ENCODE measurements at places on chromosomes 12 and 14. TPM values are rescaled to one million over a fixed set of nuclear protein-coding genes. Genes with fewer than 3 reads are reported as not detected.
A peak's percentile ranks its signal among the peaks of the same experiment; 100 is the strongest.

DNA sequence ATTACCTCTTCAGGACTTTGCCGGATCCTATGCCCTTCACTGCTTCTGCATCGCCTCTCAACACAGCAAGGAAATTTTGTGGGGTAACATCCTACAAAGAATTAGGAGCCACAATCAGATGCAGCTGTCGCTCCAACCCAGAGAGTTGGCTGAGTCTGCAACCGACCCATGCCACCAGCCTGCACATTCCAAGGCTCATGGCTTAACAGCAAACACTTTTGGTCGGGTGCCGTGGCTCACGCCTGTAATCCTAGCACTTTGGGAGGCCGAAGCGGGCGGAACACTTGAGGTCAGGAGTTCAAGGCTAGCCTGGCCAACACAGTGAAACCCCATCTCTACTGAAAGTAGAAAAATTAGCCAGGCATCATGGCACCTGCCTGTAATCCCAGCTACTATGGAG, 32.3 kb downstream of the LGMN start:
- no peaks in the 10 kb centered on the region for H3K36me3 ChIP-seq
- no peaks in the 10 kb centered on the region for H3K4me1 ChIP-seq
- peaks cover 2% of the 10 kb centered on the region for H3K27me3 ChIP-seq
- no peak overlapping the region for H3K4me3 ChIP-seq

DNA sequence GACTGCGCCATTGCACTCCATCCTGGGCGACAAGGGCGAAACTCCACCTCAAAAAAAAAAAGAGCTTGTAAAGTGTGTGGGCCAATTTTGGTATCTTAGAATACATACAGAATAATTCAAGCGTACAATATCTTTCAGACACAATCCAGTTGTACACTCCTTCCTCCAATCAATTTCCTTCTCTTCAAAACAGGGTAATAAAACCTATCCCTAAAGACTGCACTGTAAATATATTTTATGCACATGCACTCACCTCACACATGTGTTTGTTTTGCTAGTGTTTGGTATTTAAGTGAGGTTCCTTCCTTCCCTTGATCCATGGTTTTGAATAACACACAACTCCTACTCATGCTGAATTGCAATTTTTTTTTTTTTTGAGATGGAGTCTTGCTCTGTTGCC, 125.9 kb downstream of the PRICKLE1 start:
- peaks cover 5% of the 10 kb centered on the region for H3K4me1 ChIP-seq
- no peak overlapping the region for H3K27ac ChIP-seq
- no peaks in the 10 kb centered on the region for H3K36me3 ChIP-seq
- no peak for DNase-seq
- H3K27me3 ChIP-seq, result no peaks in the 10 kb centered on the region
- no peak overlapping the region for H3K4me3 ChIP-seq

DNA sequence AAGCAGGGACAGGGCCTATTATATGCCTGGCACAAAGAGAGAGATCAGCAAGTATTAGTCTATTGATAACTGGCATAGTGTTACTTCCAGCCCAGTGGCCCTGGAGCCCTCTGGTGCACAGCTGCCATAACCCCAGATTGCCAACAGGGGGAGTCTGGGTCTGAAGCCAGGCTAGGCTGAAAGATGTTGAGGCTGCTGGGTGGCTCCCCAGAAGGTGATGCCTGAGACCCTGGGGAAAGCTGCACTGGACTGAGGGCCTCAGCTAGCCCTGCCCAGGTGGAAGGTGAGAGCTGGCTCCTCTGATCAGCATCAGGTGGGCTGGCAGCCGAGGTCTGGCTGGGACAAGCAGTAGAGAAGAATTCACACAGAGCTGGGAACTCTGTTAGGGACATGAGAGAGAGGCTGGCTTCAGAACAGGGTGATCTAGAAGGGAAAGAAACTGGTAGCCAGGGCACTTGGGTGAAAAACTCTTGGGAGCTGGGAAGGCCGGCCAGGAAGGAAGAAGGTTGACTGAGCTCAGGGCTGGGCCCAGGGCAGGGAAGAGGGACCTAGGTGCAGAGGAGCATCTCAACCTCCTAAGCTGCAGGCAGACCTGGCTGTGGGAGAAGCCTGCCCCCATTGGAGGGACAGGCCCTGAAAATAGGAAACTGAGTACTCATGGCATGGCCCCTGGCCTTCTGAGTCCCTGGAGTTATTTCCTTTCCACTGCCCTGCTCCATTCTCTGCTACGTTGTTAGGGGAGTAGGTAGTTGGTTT, 3.9 kb downstream of the GZMH start:
- H3K36me3 ChIP-seq, result no peaks in the 10 kb centered on the region
- H3K27ac ChIP-seq, result no peak overlapping the region
- H3K4me1 ChIP-seq, result no peaks in the 10 kb centered on the region
- no peaks in the 10 kb centered on the region for H3K27me3 ChIP-seq
- peak; percentile 36 for DNase-seq

DNA sequence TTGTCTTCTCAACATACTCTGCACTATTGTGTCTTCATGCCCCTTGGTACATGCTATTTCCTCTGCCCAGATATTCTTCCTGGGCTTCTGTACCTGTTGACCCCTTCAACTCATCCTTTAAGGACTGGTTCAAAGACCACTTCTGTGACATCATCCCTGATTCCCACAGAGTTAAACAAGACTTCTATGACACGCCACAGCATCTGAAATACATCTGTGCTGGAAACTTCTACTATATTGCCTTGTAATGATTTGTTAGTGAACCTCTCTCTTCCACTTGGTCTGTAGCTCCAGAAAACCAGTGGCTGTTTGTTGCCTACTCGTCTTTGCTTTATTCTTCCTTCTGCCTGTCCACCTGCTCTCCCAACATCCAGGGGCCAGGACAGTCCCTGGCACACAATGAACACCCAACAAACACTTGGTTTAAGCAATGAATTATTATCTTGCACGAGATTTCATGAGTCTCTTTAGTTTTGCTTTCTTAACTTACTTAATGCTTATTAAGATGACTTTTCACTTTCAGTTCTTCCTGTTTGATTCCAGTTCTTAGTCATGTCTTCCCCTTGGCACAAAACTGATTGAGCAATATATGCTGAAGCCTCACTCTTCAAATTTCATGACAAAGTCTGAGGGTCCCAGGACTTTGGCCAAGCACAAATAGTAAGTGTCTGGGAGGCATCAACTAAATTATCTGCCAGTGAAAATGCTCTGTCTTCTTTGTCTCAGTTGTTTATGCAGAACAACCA, 485.9 kb downstream of the APAF1 start:
- no peaks in the 10 kb centered on the region for H3K4me1 ChIP-seq
- H3K36me3 ChIP-seq, result no peaks in the 10 kb centered on the region
- H3K27ac ChIP-seq, result no peak overlapping the region
- H3K27me3 ChIP-seq, result no peaks in the 10 kb centered on the region
- no peak for DNase-seq

DNA sequence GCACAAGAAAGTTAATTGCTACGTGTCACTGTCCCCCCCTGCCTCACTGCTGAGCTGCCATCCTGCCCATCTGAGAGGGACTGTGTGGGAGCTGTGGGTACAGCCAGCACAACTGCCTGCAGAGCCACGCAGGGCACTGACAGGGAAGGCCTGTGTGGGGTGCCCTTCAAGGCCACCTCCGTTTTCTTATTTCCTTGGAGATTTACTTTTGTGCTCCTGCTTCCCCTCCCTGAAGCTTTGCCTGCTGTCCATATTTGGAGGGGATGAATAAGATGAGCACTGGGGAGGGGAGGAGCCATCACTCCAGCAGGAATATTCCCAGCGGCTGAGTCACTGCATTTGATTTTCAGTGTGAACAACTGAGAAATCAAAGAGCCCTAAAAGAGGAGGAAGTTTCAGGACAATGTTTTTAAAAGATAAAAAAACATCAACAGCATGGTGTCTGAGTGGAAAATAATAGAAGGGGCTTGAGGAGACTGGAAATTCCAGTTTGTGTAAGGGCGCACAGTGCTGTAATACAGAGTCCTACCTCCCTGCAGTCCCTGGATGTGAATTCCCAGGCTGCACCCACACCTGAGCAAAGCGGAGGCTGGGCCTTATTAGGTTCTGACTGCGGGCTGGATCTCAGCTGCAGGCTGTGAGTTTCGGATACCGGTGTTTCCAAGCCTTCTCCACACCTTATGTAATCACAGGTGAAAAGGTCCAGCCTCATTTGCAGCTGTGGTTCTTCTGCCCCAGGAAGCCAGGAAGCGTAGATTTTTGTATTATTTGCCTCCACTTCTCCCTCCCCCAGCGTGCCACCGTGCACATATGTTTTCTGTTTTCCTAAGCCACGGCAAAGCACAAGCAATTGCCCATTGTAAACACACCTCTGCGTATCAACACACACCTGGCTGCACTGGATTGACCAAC, 192.6 kb upstream of the BCL2L14 start:
- no peak overlapping the region for H3K4me3 ChIP-seq
- no peaks in the 10 kb centered on the region for H3K36me3 ChIP-seq
- H3K4me1 ChIP-seq, result no peaks in the 10 kb centered on the region
- no peak overlapping the region for H3K27ac ChIP-seq
- H3K27me3 ChIP-seq, result no peaks in the 10 kb centered on the region
- no peak for DNase-seq

GRCh38 chr12:30613119-30613830, 82.4 kb downstream of the IPO8 start:
- no peaks in the 10 kb centered on the region for H3K27me3 ChIP-seq
- H3K27ac ChIP-seq, result no peak overlapping the region
- no peaks in the 10 kb centered on the region for H3K4me1 ChIP-seq
- H3K4me3 ChIP-seq, result no peak overlapping the region
- no peaks in the 10 kb centered on the region for H3K36me3 ChIP-seq
- DNase-seq, result no peak

DNA sequence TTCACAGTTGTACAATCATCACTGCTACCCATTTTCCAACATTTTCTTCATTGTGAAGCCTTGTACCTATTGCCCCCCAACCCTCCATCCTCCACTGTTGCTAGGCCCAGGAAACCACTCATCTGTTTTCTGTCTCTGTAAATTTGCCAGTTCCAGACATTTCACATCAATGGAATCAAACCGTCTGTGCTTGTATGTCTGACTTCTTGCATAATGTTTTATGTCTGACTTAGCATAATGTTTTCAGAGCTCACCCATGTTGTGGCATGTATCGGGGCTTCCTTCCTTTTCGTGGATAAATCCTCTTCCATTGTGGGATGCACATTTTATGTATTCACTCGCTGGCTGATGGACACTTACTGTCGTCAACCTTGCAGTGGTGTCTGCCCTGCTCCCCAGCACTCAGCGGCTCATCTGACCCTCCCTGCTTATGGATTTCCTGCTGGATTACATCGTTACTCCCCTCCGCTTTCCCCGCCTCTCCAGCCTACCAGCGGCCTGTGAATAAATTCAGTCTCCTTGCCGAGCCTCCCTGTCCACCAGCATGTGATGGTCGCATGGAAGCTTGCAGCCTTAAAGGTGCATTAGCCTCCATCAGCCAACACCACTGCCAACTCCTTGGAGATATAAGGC, 727.6 kb upstream of the TMEM132C start:
- no peaks in the 10 kb centered on the region for H3K27me3 ChIP-seq
- DNase-seq, result no peak
- H3K4me3 ChIP-seq, result no peak overlapping the region
- no peak overlapping the region for H3K27ac ChIP-seq

GRCh38 chr12:131830335-131830913, 2.2 kb downstream of the MMP17 start:
- no peak overlapping the region for H3K27ac ChIP-seq
- H3K27me3 ChIP-seq, result peaks cover 3% of the 10 kb centered on the region
- no peaks in the 10 kb centered on the region for H3K36me3 ChIP-seq
- peaks cover 12% of the 10 kb centered on the region for H3K4me1 ChIP-seq

- peaks cover 50% of the 10 kb centered on the region for H3K4me1 ChIP-seq
- no peaks in the 10 kb centered on the region for H3K36me3 ChIP-seq
- no peaks in the 10 kb centered on the region for H3K27me3 ChIP-seq
- DNase-seq, result no peak
- no peak overlapping the region for H3K27ac ChIP-seq
Measured at GRCh38 chr12:68374307-68374982, 42.3 kb upstream of the MDM1 start.

DNA sequence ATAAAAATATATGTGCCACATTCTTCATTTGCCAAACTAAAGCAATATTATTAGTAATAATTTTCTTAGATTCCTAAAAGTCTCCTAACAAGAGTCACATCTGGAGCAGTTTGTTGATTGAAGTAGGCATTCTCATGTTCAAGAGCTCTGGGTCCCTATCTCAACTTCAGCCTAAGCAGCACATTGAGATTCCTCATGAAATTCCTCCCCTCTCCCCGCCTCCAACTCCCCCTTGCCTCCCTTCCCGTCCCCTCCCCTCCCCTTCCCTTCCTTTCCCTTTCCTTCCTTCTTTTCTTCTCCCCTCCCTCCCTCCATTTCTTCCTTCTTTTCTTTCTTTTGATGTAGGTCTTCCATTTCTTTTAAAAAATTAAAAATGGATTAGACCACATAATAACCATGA, 48.7 kb upstream of the NAV3 start:
- no peaks in the 10 kb centered on the region for H3K4me1 ChIP-seq
- H3K27ac ChIP-seq, result no peak overlapping the region
- no peak for DNase-seq
- no peaks in the 10 kb centered on the region for H3K36me3 ChIP-seq
- H3K4me3 ChIP-seq, result no peak overlapping the region

- H3K27ac ChIP-seq, result no peak overlapping the region
- no peaks in the 10 kb centered on the region for H3K27me3 ChIP-seq
- no peak for DNase-seq
- no peaks in the 10 kb centered on the region for H3K36me3 ChIP-seq
- no peaks in the 10 kb centered on the region for H3K4me1 ChIP-seq
Measured at GRCh38 chr12:15152868-15153267, 68.3 kb downstream of the RERG start.

Gene CLEC12A
- polyA plus RNA-seq, result not detected

Gene BIN2
- polyA plus RNA-seq, result 0.28 TPM

Gene PTGDR
- polyA plus RNA-seq, result not detected

Gene NFYB
- polyA plus RNA-seq, result 27.8 TPM

Gene TAS2R9
- polyA plus RNA-seq, result not detected

All from K562 (cell line).